ENCODE measurements at places on chromosomes 16 and 17. TPM values are rescaled to one million over a fixed set of nuclear protein-coding genes. Genes with fewer than 3 reads are reported as not detected.

The SALL1 gene
- 0.08 TPM for total RNA-seq

- peaks cover 13% of the 10 kb centered on the region for H3K4me1 ChIP-seq
- H3K36me3 ChIP-seq, result no peaks in the 10 kb centered on the region
- no peak for DNase-seq
These were observed at the start of gene FKBP10 for GRCh38 chr17:41812381-41813151. TSS of gene FKBP10 (plus strand) at chr17:41813004. CDS start at chr17:41813035, 31 bp downstream.

DNA sequence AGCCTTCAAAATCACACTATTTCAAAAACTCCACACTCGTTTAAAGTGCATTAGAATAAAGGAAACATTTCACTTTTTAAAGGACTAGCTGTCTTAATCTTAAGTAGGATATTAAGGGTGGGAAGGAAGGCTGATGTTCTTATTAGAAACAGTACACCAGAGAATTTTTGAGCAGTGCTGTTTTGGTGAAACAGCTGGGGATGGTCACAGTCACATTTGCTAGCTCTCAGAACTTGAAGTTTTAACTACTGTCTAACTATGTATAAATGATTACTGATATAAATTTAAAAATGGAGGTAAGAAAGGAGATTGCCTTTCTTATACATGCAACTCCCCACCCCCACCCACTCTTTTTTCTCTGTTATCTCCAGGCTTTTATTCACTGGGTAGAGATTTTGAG is 38.5 kb upstream of the SLC5A11 start:
- H3K27me3 ChIP-seq, result no peaks in the 10 kb centered on the region
- DNase-seq, result no peak
- H3K4me3 ChIP-seq, result no peak overlapping the region
- no peak overlapping the region for H3K27ac ChIP-seq
- H3K4me1 ChIP-seq, result no peaks in the 10 kb centered on the region

- H3K36me3 ChIP-seq, result no peaks in the 10 kb centered on the region
- no peak overlapping the region for H3K27ac ChIP-seq
These were observed 39.7 kb downstream of the ABCC6 start for GRCh38 chr16:16183562-16183961.

DNA sequence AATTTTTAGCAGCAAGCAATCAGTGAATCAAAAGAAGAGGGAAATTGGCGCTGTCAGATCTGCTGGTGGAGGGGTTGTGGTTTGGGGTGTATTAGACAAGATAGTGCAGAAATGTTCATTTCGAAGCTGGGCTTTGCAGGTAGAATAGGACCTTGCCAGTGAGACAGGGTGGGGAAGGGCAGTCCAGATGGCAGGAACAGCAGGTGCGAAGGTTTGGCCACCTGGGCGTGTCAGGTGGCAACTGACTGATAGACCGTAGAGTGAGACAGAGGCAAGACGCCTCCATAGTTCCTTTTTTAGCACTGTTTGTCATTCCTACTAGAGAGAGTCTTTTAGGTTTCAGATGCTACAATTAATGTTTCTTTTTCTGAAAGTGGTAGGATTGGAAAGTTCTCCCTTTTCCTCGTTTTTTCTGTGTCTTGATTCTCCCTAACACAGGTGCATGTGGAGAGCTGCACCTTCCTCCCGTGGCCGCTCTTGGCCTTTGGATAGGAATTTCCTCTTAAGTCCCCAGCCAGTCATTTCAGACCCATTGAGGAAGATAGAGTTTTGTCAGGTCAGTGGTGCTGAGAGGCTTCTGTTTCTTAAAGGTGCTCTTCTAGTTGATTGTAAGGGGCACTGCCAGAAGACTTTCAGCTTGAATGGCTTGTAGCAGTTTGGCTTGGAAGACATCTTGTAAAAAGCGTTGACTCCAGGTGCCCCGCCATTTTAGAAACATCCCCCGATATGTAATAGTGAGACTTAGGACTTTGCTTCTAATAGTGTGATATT is 315.6 kb downstream of the SNX29 start:
- no peak for DNase-seq
- no peak overlapping the region for H3K27ac ChIP-seq

All from natural killer cell treated with Interleukin-12 subunit alpha and Interleukin-12 subunit beta and Interleukin-15 and Interleukin-18, amount 100 ng/mL, for 72 hours (primary cell).